ENCODE measurements at places on chromosomes 7 and 10.

DNA sequence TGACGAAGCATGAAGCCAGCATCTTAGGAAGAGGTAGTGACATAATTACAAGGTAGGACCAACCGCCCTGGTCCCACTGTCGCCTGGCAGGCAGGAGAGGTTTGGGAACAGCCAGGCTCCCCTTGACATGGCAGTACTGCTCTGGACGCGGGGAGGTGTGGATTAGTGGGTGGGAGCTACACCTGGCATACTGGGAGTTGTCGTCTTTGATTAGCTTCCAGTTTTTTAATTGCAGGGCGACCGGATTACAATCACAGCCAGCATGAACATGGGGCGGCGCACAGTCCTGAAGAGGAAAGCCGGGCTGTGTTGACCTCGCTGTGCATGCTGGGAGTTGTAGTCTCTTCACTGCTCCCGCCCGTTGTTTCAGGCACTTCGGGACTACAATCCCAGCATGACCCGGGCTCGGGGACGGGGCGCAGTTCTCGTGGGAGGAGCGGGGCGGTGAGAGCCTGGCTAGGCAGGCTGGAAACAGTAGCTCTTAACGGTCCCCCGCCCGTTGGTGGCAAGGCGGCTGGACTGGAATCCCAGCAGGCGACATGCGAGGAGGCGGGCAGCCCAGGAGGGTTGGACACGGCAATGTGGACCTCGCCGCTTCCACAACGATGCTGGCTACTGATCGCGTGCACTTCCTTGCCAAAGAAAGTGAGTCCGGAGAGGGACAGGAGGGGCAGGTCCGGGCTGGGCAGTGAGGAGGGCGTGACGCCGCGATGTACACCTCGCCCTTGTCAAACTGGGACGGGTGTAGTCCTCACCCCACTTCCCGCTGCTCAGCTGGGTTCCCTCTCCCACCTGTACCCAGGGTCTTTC, 98.0 kb upstream of the ZNF722 start:
- peak; percentile 99 for DNase-seq

GRCh38 chr7:107877731-107878382, 13.1 kb upstream of the DLD start:
- DNase-seq, result no peak

DNA sequence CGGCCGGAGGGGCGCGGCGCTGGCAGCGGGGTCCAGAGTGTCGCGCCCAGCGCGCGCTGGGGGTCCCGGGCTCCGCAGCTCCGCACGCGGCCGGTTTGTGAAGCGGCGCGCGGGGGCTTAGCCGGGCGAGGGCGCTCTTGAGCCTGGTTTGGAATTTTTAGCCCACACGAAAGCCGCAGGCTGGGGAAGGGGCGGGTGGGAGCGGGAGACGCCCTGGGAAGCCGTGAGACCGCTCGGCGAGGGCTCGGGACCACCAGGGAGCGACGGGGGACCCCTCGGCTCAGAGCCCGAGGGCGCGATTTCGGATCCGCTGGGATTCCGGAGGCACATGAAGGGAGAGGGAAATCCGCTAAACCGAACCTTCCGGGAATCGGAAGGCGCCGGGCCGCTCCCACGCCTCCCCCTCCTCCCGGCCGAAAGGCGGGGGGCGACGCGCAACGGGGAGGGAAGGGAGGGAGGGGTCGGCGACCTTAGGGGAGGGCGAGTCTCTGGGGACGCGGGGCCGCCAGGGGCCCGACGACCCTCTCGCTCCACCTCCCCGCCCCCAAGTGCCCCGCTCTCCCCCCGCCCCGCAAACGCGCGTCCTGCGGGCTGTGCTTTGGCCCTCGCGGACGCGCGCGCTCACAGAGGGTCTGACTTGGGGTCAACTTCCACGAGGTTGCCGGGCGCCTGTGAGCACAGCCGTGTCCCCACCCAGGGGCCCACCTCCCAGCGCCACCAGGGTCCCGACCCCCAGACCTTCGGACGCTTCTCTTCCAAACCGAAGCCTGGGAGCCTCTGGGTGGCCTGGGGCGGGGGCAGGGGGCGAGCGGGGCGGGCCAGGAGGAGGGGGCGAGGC, 5.1 kb upstream of the ELFN1 start:
- no peak for DNase-seq

DNA sequence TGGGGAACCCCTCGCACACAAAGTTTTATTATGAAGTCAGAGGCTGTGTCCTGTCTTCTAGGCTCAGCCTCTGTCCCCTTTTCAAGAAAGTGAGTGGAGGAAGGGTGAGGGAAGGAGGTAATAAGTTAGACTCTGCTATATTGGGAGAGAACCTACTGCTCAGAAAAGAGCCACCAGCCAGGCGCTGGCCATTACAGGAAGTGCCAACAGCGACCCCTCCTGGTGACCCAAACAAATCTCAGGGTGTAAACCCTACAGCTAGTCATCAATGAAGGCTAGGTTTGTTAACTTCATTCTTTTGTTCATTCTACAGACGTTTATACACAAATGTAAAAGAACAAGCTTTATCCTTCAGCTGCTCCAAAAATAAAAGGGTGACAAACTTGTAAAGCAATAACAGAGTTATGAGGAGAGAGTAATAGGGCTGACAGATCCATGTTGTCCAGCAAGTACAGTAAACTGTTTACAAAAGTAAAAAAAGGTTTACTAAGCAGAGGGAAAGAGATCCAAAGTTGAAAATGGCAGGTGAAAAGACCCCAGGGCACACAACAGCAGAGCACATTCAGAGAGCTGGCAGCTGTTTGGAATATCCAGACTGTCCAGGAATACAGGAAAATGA, 82.7 kb downstream of the FAM204A start:
- no peak for DNase-seq

- DNase-seq, result no peak
Observed at GRCh38 chr7:95867309-95867708, 95.0 kb downstream of the DYNC1I1 start.

DNA sequence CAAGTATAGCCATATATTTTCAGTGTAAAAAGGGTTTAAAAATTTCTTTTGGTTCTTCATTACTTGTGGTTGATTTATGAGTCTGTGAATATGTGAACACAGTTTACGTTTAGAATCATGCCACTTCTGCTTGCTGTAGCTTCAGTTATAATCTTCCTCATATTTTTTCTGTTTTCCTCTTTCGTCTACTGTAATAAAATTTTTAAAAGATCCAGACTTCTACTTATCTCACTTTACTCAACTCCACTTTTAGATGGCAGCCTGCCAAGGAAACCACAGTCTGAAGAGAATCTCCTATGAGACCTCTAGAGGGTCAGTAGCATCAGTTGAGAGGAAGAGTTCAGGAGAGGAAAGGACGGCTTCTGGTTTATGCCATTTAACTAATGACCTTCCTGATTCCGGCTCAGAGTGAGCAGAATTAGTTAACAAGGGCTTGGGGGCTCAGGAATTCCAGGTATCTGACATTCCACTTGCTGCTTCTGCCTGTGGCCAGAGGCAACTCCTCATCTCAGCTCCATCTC, 21.4 kb downstream of the CREB5 start:
- no peak for DNase-seq

DNA sequence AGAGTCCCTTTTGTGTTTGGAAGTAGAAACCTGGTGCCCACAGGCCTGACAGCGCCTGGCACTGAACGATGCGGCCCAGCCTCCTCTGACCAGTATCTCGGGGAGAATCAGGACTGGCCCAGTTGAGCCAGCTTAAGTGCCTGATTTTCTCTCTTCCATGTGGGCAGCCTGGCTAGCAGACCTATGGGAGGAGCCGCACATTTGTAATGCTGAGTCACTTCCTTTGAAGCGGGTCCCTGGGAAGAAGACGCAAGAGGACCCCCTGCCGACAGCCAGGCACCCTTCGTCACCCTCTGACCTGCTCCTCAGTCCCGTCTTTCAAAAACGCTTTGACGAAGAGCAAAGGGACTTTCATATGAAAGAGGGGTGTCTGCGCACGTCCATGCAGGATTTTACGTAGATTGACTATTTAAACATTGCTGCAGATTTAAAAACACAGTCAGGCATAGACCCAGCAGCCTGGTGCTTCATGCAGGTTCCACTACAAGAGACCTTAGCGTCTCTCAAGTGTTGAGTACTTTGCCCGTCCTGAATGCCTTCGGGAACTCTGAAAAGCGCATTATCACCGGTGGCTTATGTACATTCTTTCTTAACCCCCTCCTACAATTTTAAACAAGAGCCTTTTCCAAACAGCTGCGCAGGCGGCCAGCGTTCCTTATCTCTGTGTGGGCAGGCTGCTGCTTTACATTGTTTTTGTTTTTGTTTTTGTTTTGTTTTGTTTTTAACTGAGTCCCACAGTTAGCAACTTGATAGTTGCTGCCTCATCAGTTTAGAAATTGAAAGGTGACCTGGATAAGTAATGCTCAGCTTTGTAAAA, 36.5 kb upstream of the AP5Z1 start:
- DNase-seq, result peak; percentile 71
